ENCODE measurements at places on chromosomes 13 and 19.

GRCh38 chr19:48367855-48368254, 3.7 kb downstream of the SYNGR4 start:
- DNase-seq, result peak; percentile 55

DNA sequence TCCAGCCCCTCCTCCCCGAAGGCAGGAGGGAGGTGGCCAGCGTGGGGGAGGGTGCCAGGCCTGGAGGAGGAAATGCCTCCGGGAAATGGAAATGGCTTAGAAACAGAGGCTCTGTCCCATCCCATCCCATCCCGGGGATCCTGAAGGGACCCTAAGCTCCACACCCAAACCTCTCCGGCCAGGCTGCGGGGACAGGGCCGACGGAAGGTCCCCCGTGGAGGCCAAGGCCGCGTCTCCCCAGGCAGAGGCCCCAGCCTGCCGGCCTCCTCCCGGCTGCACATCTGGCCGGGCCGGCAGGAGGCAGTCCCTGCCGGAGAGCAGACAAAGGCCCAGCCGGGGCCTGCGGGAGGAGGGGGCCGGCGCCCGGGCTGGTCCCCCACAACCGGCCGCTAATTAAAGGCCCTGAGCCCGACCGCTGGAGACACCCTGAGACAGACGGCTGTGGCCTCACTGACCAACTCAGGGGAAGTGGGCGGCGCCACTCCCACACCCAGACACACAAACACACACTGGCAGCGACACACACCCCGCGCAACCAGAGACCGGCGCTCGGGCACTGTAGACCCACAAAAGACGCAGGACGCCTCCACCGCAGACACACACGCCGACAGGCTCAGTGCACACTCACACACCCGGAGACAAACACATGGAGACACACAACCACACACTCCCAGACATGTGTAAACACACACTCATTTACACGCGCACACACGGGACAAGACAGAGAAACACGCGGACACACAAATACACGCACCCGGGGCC, 1.1 kb downstream of the ADAMTS10 start:
- DNase-seq, result peak; percentile 39

DNA sequence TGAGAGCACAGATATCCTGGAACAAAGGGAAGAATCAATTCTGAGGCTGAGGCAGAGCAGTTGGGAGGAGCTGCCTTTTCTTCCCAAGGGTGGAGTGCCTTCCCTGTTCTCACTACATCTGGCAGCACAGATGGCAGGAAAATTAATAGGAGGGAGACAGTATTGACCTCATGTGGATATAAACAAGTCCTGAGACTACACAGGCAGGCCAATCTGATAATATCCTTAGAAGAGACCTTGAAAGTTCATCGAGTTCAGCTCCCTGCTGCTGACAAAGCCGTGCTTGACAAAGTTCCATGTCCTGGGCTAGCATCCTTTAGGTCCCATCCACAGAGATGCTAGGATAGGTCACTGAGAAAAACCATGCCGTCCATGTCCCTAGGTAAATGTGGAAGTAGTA, 1451.5 kb downstream of the EFNB2 start:
- no peak for DNase-seq

- DNase-seq, result no peak
Measured at GRCh38 chr13:43339805-43340550, 316.6 kb downstream of the DNAJC15 start.

DNA sequence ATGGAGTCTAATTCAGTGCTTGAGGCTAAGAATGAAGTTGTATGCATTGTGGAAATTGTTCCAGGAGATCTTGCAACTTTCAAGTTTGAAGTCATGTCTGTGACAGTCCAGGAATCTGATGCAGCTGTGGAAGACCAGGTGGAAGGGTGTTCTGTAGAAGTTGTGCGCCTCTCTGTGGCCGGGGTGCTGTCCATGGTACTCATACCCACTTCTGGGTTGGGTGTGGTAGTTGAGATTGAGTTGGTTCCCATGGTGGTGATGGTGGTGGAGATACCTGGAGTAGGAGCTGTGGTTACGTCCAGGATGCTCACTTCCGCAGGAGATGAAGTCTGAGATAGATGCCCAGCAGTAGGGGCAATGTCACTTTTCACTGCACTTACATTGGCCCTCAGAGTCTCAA, 44.3 kb downstream of the MUC16 start:
- no peak for DNase-seq

- DNase-seq, result no peak
Measured at GRCh38 chr13:51035978-51036377, 75.1 kb downstream of the C13orf42 start.

- DNase-seq, result no peak
Measured at GRCh38 chr19:48806518-48806817, 4.4 kb downstream of the BCAT2 start.

DNA sequence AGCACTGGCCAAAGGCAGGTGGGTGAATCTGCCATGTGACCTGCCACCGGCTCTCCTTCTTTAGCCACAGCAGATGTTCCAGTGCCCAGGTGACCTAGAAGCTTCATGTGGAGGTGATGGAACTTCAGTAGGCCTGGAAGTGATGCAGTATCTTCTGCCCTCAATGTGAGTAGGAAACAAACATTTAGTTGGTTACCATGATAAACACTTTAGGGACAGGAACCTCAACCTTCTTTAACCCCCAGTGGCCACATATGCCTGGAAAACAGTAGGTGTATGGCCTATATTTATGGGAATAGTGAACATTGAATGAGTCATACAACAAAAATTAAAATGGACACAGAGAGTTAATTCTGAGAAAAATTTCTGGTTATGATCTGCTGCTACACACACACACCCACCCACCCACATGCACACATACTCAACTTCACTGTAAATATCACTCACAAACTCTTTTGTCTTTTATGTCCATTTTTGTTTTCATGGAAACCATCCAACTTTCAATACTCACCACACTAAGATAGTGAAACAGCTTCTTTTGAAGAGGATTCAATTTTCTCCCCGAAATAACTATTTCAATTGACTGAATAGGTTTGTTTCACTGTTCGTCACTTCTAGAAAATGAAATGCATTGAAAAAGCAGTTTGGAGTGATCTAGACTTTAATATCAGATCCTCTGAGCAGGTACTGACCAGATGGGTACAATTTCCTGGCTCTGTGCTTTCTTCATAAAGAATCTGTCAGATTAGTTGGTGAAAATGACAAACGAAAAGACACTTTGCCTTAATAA, 97.3 kb downstream of the STARD13 start:
- DNase-seq, result no peak

DNA sequence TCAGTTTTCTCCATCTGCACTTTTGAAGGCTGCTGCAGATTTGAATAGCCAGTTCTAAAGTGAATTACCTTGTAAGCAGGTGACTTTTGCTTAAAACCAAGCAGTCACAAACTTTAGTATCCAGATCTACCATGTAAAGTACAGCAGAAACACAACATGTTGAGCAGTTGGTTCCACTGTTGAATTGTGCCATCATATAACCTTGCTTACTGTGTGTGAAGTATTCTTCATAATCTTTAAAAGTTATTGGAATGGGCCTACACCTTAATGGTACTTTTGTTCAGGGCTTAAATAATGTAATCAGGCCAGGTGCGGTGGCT, 23.2 kb upstream of the MTUS2 start:
- no peak for DNase-seq

DNA sequence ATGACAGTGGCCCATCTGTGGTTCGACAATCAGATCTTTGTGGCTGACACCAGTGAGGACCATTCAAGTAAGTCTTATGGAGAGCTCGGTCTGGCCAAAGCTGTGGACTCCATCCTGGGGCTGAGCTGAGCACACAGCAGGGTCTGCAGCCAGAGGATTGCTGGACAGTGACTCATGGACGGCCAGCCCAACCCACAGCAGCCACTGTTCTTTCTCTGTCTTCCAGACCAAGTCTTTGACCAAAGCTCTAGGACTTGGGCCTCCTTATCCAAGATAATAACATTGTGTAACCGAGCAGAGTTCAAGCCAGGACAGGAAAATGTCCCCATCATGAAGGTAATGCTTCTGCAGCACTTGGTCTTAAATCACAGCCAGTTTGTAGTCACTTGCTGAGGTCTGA, 12.4 kb downstream of the ATP12A start:
- DNase-seq, result no peak

DNA sequence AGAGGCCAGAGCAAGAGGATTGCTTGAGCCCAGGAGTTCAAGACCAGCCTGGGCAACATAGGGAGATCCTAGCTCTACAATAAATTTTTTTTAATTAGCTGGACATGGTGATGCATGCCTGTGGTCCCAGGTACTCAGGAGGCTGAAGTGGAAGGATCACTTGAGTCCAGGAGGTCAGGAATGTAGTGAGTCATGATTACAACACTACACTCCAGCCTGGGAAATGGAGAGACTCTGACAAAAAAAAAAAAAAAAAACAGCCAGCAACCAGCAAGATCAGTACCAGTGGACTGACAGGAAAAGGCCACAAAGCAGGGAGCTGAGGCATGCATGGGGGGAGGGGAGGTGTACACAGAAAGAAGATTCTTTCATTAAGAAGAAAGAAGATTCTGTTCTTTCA, 52.7 kb upstream of the RFXAP start:
- DNase-seq, result no peak

GRCh38 chr19:35729763-35730162, 12.0 kb downstream of the KMT2B start:
- no peak for DNase-seq

DNA sequence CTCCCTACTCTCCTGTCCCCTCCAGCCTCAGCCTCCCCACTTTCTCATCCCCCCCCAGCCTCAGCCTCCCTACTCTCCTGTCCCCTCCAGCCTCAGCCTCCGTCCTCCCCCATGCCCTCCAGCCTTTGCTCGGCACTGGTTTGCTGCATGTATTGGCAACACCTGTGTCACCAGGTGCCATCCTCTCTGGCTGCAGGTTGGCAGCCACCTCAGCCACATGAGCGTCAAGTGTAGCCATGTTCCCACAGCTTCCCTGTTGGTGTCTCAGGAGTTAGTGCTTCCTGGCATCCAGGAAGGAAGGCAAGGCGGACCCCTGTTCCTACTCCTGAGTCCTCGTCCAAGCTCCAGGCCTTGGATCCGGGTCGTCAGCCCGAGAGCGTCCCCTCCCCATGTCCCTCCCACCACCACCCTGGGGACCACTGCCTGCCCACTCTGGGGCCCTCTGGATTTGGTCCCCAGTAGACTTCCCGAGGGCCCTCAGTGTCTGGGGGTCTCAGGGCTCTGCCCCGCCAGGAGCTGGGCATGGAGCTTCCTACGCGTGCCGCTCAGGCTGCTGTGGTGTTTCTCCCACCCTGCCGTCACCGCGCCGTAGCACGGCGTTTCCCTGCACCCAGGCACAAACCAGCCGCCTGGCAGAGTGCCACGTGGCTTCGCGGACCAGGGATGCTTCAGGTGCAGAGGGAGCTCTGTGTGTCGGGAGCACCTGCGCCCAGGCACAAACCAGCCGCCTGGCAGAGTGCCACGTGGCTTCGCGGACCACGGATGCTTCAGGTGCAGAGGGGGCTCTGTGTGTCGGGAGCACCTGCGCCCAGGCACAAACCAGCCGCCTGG, 128.3 kb upstream of the MCF2L start:
- DNase-seq, result no peak

- no peak for DNase-seq
Measured at GRCh38 chr13:100443998-100444328, 144.6 kb downstream of the GGACT start.

DNA sequence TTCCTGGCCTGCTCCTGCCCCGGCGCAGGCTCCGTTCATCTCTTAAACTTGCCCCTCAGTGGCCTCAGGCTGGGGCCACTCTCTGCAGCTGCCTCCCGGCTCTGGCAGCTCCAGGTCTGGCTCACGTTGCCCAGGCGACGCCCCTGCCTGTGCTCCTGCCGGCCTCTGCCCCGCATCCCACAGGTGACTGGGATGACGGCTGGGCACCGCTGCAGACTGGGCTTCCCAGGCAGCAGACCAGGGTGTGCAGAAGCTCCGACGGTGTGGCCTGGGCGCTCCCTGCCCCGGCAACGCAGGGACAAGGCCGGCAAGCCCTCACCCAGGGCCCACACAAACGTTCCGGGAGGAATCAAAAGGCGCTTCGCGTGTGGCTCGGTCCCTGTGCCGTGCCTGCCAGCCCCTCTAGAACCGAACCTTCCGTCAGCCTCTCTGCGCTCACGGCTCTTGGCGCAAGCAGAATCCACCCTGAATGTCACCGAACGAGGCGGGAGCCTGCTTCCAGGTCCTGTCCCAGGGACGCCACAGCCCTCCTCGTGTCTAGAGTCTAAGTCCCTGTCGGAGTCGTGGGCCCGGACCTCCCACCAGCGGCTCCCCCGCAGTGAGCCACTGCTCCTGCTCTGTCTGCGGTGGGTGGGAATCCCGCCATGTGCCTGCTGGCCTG, 64.8 kb downstream of the MLLT1 start:
- DNase-seq, result no peak

DNA sequence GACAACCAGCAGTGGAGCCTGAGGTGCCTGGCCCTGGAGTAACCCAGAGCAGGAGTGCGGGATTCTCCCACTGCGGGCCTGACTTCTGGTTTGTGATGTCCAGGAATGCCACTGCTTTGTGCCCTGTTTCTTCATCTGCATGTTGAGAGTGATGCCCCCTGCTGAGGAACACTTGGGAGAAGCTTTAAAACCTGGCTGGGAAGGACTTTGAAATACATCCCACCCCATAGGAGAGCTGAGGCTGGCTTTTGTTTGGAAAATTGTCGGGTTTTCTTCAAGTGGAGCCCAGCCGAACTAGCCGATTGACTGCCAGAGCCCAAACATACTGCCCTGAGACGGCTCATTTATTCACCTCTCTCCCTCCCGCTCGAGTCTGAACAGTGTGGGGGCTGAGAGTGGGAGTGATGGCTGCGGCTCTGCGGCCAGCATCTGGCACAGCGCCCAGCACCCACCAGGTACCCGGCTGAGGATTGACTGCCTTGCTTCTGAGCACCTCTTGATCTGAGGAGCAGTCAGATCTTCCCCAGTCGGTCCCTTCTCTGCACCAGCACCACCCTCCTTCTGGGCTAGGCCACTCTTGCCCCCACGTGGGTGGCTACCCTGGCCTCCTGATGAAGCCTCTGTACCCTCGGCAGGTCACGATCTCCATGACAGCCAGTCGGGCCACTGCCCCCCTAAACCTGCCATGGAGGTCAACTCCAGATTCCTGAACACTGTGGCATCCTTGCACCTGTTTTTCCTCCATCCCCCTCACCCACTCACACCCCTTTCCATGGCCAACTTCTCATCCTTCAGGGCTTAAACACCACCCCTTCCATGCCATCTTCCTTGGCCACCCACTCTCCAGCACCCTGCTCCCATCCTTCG, 148.9 kb downstream of the SIPA1L3 start:
- DNase-seq, result no peak

- DNase-seq, result no peak
Measured at GRCh38 chr13:99854366-99854765, 117.2 kb downstream of the ZIC5 start.

- no peak for DNase-seq
Measured at GRCh38 chr19:1171755-1172352, 2.2 kb downstream of the SBNO2 start.

GRCh38 chr19:7871437-7872305, 2.5 kb downstream of the PRR36 start:
- DNase-seq, result peak; percentile 98

GRCh38 chr13:66618702-66619101, 611.4 kb downstream of the PCDH9 start:
- DNase-seq, result no peak

DNA sequence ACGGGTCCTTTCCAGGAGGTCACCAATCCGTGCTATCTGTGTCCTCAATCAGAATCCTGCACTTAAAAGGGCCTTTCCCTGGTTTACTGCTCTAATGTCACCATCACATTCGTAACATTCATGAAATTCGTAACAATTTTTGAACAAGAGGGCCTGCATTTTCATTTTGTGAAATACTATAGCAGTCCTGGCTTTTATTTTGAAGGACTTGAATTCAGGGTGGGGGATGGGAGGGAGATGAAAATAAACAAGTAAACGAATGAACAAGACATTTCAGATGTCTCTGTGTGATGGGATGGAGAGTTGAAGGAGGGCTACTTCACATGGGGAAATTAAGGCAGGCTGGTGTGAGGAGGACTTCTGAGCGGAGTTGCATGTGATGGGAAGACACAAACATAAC, 281.0 kb downstream of the TSHZ3 start:
- DNase-seq, result no peak

All from body of pancreas (tissue), 4 donors.